Panc1 (cell line): ENCODE measurements at places on chromosomes 11 and 22.
A peak's percentile ranks its signal among the peaks of the same experiment; 100 is the strongest.

DNA sequence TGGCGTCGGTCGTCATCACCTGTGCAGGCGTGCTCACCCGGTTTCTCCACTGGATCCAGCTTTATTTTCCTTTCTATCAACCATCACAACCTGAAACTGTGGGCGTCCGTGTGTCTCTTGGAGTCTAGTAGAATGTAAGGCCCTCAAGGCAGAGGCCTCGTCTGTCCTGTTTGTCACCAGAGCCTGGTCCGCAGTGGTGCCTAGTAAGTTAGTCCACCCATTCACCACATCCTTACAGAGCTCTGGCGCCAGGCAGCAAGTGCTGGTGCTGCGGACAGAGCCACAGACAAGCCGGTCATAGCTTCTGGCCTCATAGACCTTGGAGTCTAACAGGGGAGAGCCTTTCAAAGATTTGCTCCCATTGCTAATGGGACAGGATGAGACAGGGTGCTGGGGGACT, 64.4 kb upstream of the PARVG start:
- no peak for DNase-seq

GRCh38 chr22:30979932-30980331, 10.9 kb downstream of the TUG1 start:
- DNase-seq: no peak

DNA sequence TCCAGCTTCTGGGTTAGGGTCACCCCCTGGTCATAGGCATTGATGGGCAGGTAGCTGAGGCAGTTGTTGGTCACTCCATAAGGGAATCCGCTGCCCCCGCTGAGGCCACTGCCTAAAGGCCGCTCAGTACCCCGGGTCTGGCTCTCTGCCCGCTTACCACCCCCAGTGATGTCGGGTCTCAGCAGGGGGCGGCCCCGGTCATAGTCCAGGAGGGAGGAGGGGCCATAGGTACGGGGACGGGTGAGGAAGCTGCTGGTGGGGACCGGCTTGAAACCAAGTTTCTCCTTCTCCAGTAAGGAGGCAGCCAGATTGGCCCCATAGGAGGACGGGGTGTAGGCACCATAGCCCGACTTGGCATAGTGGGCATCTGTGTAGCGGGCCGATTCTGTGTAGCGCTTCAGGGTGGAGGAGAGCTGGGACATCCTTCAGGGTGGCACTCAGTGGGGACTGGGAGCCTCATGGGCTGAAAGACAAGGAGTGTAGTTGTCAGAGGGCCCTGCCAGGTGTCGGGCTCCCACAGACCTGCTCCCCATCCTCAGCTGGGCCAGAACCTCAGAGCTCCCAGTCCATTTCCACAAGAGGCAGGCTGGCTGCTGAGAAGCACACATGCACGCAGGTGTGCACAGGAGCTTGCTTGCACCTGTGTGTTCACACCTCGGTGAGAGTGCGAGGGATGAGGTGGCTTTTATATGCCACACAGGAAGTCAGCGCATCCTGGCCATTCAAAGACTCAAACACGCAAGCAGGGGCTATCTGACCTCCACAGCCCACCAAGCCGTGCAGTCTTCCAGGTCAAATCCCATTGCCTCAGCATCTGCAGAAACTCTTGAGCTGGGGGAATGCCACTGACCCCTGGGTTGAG, 8.2 kb downstream of the USP2 start:
- no peak for DNase-seq

DNA sequence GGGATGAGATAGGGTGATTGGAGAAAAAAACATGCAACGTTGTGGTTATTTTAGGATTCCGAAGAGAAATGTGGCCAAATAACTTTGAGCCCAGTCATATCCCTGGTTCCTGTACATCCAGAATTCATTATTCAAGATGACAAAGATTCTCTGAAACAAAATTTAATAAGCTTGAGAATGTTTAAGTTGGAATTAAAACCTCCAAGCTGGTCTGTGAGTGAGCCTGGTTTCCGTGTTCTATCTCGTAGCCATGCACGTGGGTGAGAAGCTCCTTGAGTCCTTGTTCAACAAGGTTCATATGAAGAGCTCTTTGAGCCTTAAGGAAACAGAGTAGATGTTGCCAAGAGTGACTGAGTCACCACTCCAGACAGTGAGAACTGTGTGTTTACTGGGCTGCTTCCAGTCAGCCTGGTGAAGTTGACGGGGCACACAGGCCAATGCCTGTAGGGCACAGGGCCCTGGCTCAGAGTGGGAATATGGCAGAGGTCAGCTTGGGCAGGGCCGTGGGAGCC, 206.5 kb downstream of the NAV2 start:
- DNase-seq: peak; percentile 82

DNA sequence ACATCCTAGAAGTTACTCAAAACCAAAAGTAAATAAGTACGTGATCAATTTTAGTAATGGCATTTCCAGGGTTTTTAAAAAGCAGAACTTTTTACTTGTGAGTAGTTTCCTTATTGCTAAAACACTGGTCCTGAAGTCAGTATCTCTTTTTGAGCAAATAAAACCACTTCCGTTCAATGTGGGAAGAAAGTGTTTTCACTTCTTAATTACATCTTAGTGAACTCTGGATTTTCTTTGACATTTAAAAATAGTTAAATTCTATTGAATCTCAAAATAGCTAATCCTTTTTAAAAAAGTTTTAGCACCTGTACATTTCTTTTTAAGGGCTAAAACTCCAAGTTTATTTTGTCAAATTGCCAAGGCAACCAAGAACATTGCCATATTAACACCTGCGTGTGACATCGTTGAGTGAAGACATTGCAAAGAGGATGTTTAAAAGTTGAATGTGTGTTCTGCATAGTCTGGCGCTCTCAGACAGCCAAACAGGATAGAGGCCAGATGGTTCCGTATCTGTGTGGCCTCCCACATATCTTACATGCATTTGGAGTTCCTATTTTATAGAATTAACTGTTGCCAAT, 17.2 kb upstream of the OR5B21 start:
- DNase-seq: no peak

- DNase-seq: no peak
Observed at GRCh38 chr11:12777208-12777874, 103.1 kb downstream of the TEAD1 start.

GRCh38 chr11:118820412-118821357, 29.7 kb upstream of the DDX6 start:
- DNase-seq: no peak

GRCh38 chr11:107882095-107882820, 23.7 kb upstream of the SLC35F2 start:
- no peak for DNase-seq

GRCh38 chr11:66143996-66144678, 74.1 kb downstream of the PACS1 start:
- no peak for DNase-seq

GRCh38 chr22:19776433-19777031, 16.0 kb downstream of the TBX1 start:
- no peak for DNase-seq

DNA sequence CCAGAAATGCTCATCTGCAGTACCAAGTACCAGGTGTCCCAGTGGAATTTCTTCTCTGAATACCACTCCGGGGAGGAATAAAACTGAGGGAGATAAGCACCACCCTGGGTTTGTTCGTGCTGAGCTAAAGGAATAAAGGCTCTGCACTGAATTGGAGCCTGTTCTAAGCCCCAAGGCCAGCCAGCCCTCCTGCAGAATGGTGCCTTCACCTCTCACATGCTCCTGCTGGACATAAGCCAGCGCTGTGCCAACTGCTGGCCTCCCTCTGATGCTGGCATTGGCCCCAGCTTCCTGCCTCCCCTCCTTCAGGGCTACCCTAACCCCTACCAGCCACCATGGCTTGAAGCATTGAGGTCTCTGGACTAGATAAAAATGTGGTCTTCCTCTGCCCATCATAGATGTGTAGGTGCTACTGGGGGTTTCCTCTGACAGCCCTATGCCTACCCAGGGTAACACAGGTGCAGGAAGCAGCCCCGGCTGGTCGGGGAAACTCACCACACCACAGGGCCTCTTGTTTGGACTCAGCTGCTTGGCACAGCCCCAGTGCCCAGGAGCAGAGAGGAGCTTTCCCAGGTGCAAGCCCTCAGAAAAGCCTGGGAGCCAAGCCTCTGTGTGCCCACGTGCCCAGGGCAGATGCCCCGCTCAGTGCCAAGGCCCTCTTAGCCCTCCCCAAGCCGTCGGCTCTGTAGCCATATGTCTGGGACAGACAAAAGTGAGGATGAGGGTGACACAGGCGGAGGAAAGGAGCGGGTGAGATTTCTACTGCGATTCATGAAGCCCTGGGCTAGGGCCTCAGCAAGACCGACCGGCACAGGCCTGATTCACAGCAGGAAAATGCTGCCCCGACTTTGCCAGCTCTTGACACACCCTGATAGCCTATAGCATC, 34.1 kb upstream of the JAM3 start:
- no peak for DNase-seq

DNA sequence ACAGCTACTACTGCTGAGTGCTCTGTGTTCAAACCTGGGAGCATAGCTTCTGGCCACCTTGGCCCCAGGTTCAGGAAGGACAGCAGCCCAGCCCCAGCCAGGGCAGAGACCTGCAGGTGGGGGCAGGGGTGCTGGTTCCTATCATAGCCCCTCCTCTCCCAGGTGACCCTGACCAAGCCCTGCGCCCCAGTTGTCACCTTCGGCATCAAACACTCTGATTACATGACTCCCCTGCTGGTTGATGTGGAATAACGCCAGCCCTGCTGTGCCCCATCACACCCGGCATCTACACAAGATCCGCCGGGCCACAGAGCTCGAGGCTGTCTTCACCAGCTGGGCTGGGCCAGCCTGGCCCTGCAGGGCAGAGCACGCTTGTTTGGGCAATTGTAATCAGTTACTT, 6.9 kb downstream of the SCGB1C1 start:
- no peak for DNase-seq

GRCh38 chr11:92528001-92528400, 303.4 kb downstream of the FAT3 start:
- DNase-seq: no peak

DNA sequence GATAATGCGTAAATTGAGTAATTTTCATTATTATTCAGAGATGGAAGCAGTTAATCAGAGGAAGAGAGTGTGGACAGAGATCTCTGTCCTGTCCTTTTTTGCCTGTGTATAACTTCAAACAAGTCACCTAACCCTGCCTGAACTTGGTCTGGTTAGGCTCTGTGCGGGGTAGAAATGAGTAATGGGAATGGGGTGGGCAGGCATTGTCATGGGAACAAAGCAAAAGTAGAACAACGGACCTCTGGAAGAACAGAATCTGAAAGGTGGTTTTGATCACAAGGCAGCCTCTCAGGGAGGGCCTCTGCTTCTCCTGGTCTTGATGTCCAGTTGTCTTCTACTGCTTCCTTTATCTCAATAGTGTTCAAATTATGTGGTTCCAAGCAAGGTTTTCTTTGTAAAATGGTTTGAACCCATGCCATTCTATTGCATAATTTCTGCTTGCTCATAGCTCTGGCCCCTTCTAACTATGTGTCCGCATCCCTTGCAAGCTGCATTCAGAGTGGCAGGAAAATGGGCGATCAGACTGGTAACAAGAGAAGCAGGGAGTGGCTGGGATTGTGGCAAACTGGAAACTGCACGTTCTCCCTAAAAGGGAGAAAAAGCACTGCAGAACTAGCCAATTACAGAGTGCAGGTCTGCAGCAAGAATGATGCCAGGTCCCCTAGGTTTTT, 76.1 kb downstream of the PRR5L start:
- no peak for DNase-seq

DNA sequence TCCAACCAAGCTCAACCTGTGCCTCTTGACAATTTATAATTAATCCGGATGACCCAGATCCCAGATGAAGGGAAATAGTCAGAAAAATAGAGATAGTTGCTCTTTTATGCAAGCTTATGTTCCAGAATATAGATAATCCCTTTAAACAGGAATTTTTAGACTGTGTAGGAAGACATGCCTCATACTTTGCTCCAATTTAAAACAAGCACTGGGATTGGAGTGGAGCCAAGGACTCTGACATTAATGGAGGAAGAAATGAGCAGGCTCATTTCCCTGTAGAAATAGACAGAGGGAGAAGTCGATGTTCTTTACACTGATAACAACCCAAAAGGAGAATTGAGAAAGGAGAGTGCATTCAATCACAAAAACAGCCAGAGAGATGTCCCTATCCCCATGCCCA, 70.1 kb upstream of the LRRC55 start:
- DNase-seq: no peak

- DNase-seq: no peak
Observed at GRCh38 chr22:22931557-22932270, 44.1 kb downstream of the IGLL5 start.

DNA sequence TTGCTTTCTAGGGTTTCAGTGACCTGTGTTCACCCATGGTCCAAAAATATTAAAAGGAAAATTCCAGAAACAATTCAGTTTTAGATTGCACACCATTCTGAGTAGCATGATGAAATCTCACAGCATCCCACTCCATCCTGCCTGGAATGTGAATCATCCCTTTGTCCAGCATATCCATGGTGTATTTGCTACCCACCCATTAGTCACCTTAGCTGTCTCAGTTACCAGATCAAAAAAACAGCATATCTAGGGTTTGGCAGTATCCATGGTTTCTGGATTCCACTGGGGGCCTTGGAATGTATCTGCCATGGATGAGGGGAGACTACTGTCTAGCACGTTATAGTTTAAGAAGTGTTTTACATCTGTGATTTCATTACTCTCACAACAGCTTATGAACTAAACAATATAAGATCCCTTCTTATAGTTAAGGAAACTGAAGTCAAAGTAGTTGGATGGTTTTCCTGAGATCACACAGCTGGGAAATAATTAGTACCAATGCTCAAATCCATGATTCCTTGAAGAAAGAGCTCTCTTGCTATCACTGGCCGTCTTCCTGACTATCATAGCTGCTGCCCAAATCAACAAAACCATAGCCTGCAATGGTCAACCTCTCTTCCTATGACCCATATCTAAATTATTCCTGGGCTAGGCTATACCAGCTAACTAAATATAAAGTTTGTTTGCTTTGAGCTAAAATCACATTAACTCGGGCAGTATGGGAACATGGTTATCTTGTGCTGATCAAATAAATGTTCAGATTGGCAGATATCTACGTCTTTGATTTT, 122.6 kb downstream of the MICAL2 start:
- DNase-seq: no peak

GRCh38 chr11:63608353-63609345, 5.6 kb downstream of the PLAAT3 start:
- DNase-seq: no peak

GRCh38 chr11:11970556-11970955, 37.9 kb downstream of the DKK3 start:
- DNase-seq: no peak

- DNase-seq: no peak
Observed at GRCh38 chr11:58061813-58062212, 31.1 kb downstream of the OR6Q1 start.

DNA sequence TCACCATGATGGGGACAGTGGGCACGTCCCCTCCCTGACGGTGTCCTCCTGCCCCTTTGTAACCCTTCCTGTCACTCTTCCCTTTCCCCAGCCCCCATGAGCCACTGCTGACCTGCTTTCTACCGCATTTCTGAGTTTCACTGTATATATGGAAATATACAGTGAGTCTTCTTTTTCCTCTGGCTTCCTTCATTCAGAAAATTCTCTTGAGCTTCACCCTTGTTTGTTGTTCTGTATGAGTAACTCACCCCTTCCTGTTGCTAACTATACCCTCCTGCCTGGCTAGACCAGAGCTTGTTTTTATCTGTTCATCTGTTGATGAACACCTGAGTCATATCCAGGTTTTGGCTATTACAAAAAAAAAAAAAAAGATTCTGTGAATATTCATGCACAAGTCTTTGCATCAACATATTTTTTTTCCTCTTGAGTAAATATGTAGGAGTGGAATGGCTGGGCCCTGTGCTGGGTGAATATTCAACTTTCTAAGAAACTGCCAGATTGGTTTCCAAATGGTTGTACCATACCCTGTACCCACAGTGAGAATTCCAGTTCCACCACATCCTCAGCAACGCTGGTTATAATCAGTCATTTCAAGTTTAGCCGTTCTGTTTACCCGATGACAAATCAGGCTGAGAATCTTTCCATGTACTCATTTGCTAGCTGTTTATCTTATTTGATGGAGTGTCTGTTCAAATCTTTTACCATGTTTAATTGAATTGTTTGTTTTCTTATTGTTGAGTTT, 62.0 kb downstream of the IGF2 start:
- peak; percentile 97 for DNase-seq
